ENCODE measurements at places on chromosomes 5 and 9. TPM values are rescaled to one million over a fixed set of nuclear protein-coding genes. Genes with fewer than 3 reads are reported as not detected.

DNA sequence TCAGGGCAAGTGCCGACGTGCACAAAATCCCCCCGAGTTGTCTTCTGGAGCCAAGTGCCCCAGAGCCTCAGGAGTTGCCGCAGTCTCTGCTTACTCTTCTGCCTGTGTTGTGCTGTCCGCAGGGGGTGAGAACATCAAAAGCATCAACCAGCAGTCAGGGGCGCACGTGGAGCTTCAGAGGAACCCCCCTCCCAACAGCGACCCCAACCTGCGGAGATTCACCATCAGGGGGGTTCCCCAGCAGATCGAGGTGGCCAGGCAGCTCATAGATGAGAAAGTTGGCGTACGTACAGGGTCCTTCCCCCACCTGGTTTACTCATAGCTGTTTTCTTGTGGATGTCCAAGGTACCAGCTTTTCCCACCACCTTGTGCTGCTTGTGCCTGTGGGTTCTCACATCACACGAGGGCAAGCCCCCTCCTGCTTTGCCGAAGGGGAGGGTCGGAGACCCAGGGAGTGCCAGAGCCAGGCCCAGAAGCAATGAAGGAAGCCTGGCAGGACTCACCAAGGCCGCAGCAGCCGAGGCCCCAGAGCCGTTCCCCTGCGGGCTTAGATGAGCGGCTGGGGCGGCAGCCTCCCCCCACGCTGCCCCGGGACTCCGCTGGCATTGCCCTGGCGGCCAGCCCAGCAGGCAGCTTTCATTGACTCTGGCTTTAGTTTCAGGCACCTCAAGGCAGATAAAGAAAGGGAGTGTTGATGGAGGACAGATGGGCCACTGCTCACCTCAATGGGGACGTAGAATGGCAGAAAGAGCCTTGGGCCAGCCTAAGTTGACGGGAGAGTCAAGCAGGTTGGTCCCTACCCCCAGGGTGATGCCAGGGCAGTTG lies 33.7 kb upstream of the PRDM12 start:
- no peak for DNase-seq

DNA sequence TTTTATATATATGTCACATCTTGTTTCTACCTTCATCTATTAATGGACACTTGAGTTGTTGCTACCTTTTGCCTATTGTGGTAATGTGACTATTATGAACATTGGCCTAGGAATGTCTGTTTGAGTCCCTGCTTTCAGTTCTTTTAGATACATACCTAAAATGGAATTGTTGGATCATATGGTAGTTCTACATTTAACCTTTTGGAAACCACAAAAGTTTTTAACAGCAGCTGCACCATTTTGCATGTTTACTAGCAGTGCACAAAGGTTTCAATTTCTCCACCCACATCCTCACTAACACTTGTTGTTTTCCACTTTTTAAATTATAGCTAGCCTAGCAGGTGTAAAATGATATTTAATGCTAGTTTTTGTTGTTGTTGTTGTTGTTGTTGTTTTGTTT lies 88.4 kb downstream of the GALNT10 start:
- DNase-seq: peak; percentile 75

GRCh38 chr9:125987420-125987819 lies 240.2 kb downstream of the PBX3 start:
- DNase-seq: no peak

- DNase-seq: no peak
These were observed 55.1 kb downstream of the ASS1 start for GRCh38 chr9:130499804-130500263.

- DNase-seq: no peak
These were observed 19.1 kb upstream of the RALGDS start for GRCh38 chr9:133140174-133140505.

- no peak for DNase-seq
These were observed 96.0 kb upstream of the PHF24 start for GRCh38 chr9:34862043-34862442.

DNA sequence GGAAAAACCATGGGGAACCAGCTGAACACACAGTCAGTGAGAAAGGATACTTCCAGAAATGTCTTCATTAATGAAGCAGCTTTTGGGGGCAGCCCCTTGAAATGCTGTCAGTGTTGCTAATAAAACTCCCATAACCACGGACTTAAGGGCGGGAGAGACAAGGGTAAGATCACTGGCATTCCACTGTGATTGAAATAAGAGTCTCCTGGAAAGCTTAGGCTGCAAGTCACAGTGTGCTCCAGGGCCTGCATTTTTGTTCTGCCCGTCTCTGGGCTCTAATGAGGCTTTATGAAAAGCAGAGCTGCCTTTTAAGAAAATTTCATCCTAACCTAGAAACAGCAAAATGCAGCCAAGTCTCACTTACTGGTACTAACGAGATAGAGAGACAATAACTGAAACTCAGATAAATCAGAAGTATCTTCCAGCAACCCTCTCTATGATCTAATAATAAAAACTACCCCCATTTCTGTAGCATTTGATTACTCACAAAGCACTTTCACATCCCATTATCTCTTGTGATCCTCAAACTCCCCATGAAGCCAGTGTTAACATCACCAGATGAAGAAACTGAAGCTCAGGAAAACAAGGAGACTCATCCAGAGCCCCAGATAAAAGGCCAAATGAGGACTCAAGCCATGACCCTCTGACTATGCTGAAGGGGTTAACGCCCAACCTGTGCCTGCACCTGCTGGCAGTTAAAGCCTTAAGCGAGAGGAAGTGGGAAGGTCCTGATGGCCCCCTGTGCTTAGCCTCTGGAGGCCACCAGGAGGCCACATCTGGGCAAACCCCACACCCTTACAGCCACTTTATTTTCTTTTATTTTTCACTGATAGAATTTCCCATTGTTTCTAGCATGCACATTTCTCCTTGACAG lies 37.5 kb downstream of the SPOCK1 start:
- DNase-seq: no peak

The FAM200C gene
- total RNA-seq: 1.7 TPM

The ADGRD2 gene
- not detected for total RNA-seq

The NTNG2 gene
- total RNA-seq: 2.4 TPM

The GABRA1 gene
- 0.41 TPM for total RNA-seq

The PCDHA7 gene
- total RNA-seq: 2.6 TPM

The ALDOB gene
- total RNA-seq: not detected

All from astrocyte (in vitro differentiated cells and primary cell).